ENCODE measurements at places on chromosomes 7 and 10.

DNA sequence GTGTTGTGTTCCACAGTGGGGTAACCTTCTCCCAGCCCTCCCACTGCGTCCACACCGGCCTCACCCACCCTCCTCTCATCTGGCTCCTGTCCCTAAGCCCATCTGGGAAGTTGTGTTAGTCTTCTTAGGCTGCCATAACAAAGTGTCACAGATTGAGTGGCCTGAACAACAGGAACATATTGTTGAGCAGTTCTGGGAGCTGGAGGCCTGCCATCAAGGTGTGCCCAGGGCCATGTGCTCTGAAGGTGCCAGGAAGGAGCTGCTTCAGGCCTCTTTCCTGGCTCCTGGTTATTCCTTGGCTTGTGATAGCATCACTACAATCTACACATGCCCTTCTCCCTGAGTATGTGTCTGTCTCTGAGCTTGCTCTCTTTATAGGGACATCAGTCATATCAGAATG lies 327.6 kb upstream of the COBL start:
- no peak for DNase-seq

- DNase-seq, result no peak
Measured at GRCh38 chr7:35530124-35531109, 164.5 kb downstream of the HERPUD2 start.

GRCh38 chr7:81111781-81112540 lies 193.1 kb upstream of the SEMA3C start:
- DNase-seq, result no peak

- no peak for DNase-seq
Measured at GRCh38 chr10:20608503-20608902, 288.6 kb downstream of the NEBL start.
